ENCODE measurements at places on chromosomes 2 and 18.

- DNase-seq, result no peak
These were observed 6.8 kb downstream of the RAB12 start for GRCh38 chr18:8616028-8616401.

DNA sequence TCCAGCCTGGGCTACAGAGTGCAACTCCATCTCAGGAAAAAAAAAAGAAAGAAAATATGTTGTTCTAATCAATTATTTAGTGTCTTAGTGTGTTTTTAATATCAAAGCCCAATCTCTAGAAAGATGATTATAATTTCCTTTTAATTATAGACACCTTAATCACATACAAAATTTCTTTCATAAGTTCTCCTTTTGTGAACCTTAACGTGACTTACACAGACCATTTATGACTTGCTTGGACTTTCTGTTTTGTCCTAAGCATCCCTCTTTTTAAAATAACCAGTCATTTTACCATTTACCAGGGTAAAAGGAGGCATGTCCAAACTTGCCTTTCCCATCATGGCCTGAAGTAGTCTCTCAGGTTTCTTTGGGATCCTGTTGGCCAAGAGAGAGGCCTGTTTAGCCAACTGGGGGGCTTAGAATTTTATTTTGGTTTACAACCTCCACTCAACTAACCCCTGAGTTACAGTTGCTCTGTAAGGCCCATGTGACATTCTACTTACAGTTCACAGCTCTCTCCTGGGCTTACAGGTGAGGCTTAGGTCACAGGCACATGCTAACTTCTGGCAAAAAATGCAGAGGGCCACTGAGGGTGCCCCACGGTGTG is 23.9 kb upstream of the GPR155 start:
- DNase-seq, result no peak

DNA sequence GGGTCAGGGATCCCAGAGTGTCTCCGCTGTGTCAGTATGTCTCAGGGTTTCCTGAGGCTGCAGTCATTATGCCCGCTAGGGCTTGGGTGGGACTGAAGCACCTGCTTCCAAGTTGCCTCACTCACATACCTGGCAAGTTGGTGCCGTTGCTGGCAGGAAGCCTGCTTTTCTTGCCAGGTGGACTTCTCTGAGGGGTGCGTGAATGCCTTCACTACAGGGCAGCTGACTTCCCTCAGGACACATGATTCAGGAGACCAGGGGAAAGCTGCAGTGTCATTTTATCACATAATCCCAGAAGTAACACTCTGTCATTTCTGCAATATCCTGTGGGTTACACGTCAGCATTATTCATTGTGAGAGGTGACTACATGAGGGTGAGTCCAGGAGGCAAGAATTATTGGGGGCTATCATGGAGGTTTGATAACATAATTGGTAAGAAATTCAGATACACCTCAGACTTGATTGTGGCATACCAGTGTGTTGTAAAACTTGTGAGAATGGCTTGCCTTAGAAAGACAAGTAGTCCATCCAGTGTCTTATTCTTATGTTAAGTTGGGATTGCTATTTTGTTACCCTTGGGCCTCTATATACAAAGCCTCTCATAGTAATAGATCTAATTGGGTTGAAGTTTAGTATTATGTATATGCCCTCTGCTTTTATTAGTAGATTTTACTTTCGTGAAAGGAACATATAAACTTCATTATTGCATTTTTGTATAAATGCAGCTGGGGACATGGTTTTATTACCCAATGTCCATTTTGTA is 44.1 kb downstream of the NEDD4L start:
- no peak for DNase-seq

DNA sequence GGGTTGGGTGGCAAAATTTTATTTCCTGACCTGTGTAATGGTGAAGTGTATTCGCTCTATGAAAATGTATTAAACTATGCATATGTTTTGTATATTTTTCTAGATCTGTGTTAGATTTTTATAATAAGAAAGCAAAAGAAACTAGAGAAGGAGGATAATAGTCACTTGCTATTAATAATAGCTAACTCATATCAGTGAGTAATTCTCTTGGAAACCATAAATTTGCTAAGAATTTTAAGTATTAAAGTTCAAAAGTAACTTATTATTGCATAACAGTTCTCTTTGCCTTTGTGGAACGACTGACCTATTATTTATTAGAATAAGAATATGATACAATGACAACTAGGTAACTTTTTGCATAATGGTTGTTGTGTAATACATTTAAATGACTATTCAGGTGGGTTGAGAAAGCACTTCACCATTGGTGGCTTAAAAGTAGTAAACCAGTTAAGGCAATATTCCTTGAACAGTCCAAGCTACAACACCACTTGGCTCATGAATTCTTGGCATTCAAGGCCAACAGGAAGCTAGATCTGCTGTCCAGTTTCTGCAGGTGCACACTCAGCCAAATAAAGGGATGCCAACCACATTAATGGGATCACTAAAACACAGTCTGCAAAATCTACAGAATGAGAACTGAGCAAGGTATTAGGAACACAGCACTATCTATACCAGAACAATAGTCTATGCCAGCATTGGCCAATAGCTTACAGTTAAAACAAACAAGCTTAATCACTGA is 921.3 kb downstream of the CPS1 start:
- no peak for DNase-seq

DNA sequence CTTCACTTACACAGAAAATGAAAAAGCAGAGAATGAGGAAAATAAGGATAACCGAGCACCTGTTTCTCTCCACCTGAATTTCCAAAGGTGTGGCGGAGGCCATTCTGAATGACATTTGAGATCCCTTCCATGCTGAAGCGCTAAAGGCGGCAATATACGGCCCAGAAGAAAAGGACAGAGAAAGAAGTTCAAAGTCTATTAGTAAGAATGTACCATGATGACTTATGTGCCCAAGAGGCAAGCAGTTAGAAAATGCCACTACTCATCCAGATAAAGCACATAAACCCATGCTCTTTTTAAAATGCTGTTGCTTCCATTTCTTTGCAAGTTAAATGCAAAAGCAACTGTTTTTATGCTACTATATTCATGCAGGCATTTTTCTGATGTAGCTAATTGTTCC is 37.2 kb downstream of the FEZ2 start:
- DNase-seq, result no peak

DNA sequence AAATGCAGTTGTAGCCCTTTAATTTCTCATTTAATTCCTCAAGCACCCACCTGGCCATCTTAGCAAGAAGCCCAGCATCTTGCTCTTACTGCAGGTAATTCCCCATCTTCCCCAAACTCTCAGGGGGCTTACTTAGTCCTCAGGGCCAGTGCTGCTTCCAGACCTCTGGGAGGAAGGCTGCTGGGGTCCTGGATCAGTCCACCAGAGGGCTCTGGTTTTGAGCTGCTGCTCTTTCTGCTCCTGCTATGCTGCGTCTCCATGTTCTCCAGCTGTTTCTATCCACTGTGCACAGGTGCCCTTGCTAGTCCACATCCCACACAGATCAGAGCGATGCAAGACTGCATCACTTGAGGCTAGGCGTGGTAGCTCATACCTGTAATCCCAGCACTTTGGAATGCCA is 34.5 kb upstream of the TMEM87B start:
- no peak for DNase-seq

DNA sequence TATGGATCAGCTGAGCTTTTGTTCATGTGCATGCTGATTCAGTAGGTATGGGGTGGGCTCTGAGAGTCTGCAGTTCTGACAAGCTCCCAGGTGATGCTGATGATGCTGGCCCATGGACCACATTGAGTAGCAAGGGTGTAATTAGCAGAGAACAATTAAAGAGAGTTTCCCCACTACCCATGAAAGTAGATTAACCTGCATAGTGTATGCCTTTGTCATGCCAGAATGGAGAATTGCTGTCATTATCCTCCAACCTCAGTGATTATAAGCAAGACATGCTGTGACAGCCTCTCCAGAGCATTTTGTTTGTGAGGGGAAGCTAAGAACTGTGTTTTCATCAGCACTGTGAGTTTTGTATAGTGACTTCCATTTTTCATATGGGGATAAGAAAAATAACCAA is 59.5 kb upstream of the LYPD1 start:
- no peak for DNase-seq

- DNase-seq, result no peak
These were observed 725 bp downstream of the SLC66A2 start for GRCh38 chr18:79950515-79951341.

DNA sequence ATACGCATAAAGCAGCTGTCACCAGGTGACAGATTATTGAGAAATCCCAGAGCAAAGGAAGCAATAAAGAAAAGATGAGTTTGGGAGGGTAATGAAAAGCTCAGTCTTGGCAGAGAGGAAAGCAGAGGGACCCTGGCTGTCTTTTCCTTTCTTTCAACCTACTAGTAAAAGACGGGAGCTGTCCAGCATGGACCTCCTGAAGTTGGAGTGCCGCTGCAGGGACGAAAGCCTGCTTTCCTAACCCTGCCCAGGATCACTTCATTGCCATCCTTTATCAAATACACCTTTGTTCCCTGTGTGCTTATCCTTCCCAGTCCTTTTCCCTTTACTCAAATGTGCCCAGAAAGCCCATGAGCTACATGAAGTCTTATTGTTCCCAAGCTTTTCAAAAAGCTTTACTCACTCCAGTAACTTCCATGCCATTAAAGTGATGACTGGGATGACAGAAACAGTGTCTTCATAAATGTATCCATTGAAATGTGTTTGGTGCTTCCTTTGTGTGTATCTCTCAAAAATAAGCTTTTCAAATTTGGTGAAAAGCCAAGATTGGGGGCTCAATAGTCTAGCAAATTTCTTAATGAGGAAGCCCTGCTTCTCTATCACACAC is 3.7 kb upstream of the SPR start:
- no peak for DNase-seq

GRCh38 chr18:79314838-79315388 is 80.8 kb upstream of the NFATC1 start:
- no peak for DNase-seq
